ENCODE measurements at places on chromosomes 13 and 19.
A peak's percentile ranks its signal among the peaks of the same experiment; 100 is the strongest.

- DNase-seq = peak; percentile 92
Observed at GRCh38 chr19:17605761-17606589, 50.5 kb downstream of the COLGALT1 start.

GRCh38 chr13:111431206-111431605 lies 110.8 kb downstream of the TEX29 start:
- DNase-seq = no peak

- no peak for DNase-seq
Observed at GRCh38 chr19:56137405-56137804, 3.7 kb upstream of the ZNF444 start.

DNA sequence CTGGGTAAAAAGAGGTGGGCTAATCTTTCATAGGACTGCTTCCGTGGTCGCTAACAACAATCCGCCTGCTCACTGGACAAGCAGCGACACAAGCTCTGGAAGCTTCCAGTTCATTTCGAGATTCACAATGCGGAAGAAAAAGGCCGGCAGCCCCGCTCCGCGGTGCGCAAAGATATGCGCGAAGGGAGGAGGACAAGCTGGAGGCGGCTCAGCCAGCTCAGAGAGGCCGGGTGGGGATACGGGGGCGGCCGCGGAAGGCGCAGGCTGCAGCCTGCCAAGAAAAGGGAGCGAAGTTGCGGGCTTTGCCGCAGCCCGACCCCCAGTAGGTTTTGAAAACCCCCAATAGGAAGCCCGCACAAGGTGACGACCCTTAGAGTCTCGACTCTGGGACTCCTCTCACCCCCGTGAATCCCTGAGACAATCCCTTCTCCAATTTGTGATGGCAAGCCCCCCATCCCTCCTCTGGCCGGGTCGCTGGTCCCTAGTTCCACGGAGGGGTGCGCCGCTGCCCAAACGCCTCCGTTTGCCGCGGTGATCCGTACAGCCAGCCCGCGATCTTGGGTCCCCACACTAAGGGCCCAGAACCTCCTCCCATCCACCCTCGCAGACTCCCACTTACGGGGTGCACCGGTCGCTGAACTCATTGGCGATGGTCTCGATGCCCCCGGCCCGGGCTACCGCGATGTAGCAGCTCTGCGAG lies 697 bp downstream of the HSPH1 start:
- peak; percentile 25 for DNase-seq

- no peak for DNase-seq
Observed at GRCh38 chr13:113672002-113672651, 5.1 kb downstream of the GRK1 start.

DNA sequence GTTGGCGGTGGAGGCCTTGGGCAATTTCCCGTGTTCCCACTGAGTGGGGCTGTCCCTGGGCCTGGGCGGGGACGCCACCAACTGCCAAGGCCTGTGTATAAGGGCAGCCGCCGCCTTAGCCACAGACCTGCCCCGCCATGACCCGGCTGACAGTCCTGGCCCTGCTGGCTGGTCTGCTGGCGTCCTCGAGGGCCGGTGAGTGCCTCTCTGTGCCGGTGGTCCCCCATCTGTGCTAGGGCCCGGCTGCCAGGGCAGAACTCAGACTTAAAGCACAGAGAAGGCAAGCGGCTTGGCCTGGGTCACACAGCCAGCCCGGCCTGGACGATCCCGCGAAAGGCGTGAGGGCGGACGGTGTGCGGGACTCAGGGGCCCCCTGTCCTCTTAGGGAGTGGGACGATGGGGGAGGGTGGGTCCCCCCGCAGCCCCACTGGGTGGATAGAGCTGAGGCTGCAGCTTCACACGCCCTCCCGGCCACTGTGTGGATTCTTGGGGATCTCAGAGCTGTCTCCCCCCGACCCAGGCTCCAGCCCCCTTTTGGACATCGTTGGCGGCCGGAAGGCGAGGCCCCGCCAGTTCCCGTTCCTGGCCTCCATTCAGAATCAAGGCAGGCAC lies at the start of gene AZU1:
Gene AZU1, plus strand, starts transcription at position 128 of the 612 bp plus-strand sequence. Its CDS starts 10 bp downstream, at position 138.
- DNase-seq = no peak

GRCh38 chr13:97630725-97631124 lies 196.8 kb downstream of the RAP2A start:
- no peak for DNase-seq

- no peak for DNase-seq
Observed at GRCh38 chr19:18961767-18962620, 21.0 kb upstream of the HOMER3 start.

DNA sequence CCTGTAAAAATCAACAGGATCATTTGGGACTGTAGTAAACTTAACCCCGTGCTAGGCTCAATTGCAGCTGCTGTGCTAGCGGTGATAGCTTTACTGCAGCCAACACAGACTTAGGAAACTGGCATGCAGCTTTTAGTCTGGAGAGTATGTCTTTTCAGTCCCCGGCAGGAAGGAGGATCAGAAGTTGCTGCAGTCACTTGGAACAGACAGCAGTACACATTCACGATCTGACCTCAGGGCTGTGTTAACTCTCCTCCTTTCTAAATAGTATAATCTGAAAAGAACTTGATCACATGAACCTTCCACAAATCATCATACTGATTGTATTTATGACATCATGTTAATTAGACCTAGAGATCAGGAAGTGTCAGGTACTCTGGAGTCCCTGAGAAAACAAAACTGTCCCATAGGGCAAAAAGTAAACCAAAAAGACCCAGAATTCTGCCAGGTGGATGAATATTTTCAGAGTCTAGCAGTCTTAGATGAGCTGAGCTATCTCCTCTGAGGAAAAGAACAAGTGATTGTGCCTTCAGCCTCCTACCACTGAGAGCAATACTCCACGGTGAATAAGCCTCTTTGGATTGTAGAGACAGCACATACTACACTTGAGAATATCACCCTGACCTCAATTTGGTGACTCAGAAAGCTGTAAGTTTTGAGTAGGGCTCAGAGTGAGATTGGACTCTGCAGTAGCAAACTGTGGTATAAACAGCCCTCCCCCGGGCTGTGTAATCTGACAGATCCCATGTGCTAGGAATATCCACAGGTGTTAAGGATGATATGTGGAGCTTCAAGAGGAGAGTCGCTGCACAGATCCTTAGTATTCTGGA lies 181.0 kb upstream of the GPR12 start:
- no peak for DNase-seq

- DNase-seq = no peak
Observed at GRCh38 chr19:34172661-34173192, 423 bp downstream of the LSM14A start.

GRCh38 chr19:42487032-42487797 lies 41.1 kb downstream of the CEACAM1 start:
- no peak for DNase-seq
